ENCODE measurements at places on chromosomes 5 and 9. TPM values are rescaled to one million over a fixed set of nuclear protein-coding genes. Genes with fewer than 3 reads are reported as not detected.
A peak's percentile ranks its signal among the peaks of the same experiment; 100 is the strongest.

Gene GALNT12
- 10.1 TPM for total RNA-seq

Gene PCDHB5
- total RNA-seq: 2.9 TPM

Gene CDH6
- total RNA-seq: 9.4 TPM

Gene SHOC1
- under 0.01 TPM for total RNA-seq

Gene FAM169A
- under 0.01 TPM for total RNA-seq

Gene BHMT2
- total RNA-seq: 12.1 TPM

- no peak for DNase-seq
These were observed 4.2 kb downstream of the NMUR2 start for GRCh38 chr5:152400846-152401245.

DNA sequence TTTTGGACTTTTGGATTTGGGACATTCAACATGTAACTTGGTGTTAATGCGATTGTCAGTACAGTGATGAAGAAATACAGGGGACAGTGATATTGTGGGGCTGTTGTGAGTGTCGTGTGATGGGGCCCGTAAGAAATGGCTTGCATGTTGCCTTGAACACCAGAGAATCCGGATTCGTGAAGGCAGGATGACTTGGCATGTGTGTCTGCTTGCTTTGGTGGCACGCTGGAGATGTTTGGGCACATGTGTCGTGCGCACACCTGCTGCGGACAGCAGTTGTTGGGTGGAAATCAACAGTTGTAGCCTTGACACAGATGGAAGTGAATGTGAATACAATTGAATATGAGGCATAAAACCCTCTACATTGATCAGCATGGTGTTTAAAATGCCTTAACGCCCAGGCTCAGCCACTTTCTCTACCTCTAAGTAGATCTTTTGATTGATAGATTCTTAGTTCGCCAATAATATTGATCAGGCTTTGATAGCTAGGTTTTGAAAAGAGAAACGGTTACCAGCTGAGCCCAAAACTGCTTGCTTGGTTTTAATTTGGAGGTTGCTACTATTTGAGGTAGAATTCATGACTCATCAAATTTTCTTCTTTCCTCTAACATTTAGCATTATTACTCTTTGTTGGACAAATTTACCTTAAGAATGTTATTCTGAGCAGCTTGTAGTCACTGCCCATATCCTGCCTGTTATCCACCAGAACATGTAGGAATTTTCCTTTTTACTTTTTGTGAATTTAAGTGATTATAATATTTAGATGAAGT lies 94.4 kb downstream of the TRIO start:
- DNase-seq: no peak

DNA sequence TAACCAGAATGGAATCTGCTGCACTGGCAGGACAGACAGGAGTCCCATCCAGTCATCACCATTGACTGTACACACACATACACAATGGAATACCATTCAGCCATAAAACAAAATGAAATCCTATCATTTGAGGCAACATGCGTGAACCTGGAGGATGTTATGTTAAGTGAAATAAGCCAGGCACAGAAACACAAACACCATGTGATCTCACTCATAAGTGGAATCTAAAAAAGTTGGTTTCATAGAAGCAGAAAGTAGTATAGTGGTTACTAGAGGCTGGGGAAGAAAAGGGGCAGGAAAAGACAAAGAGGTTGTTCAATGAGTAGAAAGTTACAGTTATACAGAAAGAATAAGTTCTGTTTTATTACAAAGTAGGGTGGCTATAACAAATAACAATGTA lies 884.0 kb upstream of the ACO1 start:
- no peak for DNase-seq

DNA sequence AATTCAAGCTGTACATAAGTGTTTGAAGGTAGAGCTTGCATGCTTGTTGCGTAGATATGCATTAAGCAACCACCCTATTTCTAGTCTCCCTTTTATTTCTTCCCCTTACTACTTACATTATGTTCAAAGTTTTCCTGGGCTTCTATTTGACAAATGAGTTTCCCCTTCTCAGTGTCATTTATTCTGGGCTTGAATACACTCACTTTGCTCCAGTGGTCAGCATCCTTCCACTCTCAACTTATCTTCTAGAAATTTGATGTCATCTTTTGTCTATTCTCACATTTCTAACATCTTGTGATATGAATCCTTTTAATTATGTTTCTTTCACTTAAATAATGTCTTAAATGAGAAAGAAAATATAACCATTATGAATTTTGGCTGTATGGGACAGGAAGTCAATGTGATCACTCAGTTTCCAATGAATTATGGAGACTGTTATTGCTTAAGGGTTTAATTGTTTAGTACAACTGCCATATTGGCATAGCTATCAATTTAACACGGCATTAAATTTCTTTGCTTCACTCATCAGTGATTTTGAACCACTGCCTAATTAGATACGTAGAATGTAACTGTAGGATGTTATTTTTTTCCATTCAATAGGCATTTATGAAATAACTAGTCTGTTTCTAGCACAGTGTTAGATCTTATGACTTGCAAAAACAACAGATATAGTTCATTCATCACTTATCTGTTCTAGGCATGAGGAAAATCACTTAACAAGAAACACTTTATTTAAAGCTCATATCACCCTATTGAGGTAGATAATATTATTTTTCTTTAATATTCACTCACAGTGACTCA lies 105.5 kb upstream of the CDH12 start:
- DNase-seq: no peak

GRCh38 chr9:105355781-105356180 lies 92.1 kb upstream of the FSD1L start:
- DNase-seq: no peak

- DNase-seq: no peak
These were observed 94.0 kb downstream of the CAVIN4 start for GRCh38 chr9:100671898-100672297.

DNA sequence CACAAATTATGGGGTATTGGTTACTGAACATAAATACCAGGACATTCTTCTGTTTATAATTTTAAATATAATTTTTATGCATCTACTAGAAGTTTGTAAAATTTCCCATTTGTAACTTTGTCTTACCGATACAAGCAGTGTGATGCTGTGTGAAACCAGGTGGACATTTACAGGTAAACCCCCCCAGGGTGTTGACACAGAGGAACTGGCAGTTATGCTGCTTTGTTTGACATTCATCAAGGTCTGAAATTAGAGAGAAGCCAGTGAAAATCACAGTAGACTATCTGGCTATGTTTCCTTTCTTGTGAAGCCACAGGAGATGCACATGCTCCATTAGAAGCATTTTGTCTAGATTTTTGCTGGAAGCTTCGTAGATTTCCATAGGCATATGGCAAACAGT lies 190.9 kb downstream of the SLC12A2 start:
- DNase-seq: no peak

- peak; percentile 98 for DNase-seq
These were observed 21.6 kb downstream of the SH3GLB2 start for GRCh38 chr9:129006328-129007034.

Measured in osteoblast (primary cell).